Trophoblast cell (in vitro differentiated cells and primary cell): ENCODE measurements at places on chromosomes 6 and 20.

GRCh38 chr20:38132910-38133501, 32.1 kb downstream of the TGM2 start:
- no peak for DNase-seq

- DNase-seq: peak; percentile 90
These were observed 91.8 kb upstream of the NHSL1 start for GRCh38 chr6:138590796-138591709.

DNA sequence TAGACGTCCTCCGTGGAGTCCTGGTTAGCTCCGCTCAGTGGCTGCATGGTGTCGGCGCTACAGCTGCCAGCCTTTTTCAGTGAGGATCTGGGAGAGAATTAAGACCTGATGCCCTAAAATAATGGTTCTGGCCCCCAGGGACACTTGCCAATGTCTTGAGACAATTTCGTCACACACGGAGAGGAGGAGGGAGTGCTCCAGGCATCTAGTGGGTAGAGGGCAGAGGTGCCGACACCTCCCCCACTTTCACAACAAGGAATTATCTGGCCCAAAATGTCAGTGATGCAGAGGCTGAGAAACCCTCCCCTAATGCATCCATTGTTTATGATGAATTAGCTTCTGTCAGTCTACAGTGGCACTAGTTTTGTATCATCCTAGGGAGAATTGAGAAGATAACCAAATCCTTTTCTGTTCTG, 24.4 kb downstream of the TMEM181 start:
- DNase-seq: no peak

DNA sequence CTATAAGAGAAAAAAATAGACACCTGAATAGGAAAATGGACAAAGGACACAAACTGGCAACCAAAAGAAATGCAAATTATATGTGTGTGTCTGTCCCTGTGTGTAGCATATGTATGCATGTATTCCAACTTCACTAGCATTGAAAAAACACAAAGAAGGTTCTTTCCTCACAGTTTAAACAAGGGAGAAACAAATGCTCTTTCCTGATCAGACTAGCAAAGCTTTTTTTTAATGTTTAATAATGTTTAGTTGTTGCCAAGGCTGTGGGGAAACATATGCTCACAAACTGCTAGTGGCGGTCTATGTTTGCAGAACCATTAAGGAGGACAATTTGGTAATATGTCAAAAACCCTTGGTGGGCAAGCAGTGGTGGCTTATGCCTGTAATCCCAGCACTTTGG, 22.4 kb downstream of the SMLR1 start:
- DNase-seq: no peak

DNA sequence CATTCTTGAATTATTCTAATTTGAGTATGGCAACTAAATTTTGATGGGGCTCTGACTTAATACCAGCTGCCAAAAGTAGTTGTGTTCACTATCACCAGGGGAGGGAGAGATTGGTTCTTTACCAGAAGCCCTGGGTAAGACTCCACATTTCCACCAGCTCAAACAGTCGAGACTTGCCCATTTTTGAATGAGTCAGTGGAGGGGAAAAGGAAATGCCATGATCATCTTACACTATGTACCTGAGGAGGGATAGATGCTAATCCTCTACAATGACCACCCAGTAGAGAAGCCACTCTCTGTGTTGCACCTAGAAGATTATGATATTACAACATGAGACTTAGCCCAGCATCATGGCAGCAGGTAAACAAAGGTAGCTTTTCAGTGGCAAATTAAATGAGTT, 77.0 kb upstream of the SGK1 start:
- DNase-seq: no peak

DNA sequence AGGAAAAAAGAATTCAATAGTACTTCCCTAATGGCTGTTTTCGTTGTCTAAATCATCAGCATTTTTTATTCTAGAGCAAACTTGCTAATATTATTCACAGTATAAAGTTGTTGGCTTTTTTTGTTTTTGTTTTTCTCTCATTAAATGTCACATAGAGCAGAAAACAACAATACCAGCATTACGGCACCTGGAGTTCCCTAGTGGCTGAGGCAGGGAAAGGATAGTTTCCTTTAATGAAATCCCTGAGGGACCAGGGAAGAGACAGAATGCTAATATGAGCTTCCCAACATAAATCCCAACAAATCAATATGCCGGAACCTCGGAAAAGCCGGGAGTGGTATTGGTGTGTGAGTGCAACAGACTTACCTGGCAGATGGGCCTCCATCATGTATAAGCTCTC, 235.2 kb upstream of the ASCC3 start:
- DNase-seq: no peak
